Stimulated activated CD8-positive, alpha-beta memory T cell treated with anti-CD3 and anti-CD28 coated beads, Interleukin-15, amount 100 ng/mL, for 1 hour (primary cell): ENCODE measurements at places on chromosomes 4 and X.

DNA sequence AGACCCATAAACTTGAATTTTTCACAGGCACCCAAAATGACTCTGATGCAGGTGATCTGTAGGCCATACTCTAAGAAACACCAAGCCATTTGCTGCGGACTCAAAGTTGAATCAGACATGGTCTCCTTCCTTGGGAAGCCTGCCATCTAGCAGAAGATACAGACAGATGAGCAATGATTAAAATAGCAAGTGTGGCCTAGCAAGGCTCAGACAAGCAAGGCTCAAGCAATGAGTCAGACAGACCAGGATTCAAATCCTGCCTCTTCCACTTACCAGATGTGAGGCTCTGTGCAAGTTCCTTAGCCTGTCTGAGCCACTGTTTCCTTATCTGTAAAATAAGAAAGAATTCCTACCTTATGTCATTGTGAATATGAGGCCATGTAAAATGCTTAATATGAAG, 2.3 kb downstream of the CCDC149 start:
- no peak for DNase-seq

DNA sequence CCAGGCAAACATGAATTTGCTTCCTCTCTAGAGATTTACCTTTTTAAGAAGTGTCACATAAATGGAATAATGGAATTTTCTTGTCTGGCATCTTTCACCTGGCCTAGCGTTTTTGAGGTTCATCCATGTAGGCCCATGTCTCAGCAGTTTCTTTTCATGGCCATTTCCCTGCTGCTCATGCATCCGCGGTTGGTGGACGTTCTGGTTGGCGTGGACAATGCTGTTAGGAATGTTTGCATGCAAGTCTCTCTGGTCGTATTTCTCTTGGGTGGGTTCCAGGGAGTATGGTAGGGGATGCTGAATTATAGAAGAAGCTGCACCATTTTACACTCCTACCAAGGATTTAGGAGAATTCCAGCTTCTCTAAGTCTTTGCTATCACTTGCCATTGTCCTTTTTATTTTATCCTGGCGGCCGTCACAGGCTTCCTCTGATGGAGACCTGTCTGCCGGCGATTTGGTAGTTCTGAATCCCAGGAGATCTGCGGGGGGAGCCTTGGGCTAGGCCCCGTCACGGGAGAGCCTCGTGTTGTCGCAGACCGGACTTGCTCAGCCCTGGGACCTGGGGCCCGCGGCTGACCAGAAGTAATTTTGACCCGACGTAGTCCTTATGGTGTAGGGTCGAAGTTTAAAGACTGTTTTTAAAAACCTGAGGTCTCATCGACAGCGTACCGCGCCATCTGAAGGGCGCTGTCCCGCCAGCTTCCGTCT, 56.9 kb upstream of the TADA2B start:
- DNase-seq = no peak

DNA sequence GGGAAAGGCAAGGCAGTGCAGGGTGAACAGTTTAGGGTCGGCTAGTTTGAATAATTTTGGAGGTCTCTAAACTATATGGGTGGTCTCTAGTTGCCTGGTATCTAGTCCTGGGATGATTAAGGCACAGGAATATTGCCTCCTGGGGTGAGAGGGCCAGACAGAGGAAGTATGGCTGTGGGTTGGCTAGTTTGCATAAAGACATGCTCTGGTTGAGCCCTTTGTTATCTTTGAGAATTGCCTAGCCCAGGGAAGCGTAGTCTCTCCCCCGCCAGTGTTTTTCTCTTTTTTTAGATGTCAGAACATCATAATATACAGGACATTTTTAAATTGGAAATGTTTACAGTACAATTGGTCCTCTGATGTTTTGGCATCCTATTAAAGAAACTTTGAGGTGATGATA, 163.5 kb downstream of the PWWP3B start:
- DNase-seq = no peak

DNA sequence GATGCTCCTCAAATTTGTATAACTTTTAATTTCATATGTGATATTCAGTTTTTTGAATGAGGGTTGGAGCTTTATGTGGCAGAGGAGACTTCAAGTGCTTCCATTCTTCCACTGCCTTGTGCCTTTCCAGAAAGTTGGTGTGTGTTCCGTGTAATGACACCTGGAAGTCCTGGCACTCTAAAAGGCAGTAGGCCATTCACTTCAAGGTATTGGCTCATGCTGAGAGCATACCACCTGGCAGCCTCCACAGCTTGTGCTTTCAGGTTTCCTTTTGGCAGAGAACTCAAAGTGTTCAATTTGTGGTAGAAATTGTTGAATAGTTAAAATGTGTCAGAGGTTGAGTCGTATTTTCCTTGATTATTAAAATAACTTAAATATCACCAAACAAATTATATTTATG, 49.6 kb downstream of the GRIA2 start:
- DNase-seq = no peak

DNA sequence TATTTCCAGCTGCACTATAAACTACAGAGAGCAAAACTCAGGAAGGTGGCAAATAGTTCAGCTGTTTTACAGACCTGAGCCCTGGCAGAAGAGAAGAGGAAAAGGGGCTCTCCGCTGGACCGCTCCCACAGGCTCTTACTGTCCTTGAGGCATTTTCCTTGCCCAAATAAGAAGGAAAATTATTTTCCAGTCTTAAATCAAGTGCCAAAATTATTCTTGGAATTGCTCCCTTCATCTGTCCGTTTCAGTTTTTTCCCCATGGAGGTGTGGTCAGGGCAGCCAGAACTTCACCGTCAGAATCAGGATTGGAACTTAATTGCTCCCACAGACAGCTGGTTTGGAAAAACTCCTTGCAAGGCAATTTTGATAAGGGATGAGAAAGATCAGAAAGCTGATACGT, 35.2 kb upstream of the SPINK2 start:
- no peak for DNase-seq

GRCh38 chrX:86946569-86946968, 571.0 kb upstream of the KLHL4 start:
- DNase-seq = no peak

DNA sequence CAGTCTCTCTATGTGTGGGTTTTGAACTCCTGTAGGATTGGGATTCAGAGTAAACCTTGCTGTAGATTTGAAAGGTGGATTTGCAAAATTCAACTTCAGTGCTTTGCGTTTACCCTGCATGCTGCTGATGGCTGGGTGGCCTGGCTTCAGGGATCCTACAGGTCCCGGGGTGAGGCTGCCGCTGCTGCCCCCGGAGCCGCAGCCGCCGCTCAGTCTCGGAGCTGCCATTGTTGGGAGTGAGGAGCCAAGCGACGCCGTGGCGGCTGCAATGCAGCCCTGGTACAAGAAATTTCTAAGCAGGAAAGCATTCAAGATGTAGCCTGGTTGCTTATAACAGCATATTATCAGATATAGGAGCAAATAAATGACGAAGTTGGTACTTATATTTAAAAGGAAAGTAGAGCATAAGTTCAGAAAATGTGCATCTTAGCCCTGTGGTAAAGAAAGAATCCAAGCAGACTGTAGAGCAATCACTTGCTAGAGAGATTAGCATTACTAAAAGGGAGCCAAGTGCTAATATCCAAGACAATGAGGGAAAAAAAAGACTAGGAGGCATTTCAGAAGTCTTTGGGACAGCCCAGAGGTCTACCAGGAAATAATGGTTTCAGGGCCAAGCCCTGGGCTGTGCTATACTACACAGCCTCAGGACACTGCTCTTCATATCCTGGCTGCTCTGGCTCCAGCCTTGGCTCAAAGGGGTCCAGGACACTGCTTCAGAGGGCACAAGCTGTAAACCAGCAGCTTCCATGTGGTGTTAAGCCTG, 36.9 kb upstream of the CHIC1 start:
- DNase-seq = no peak

- no peak for DNase-seq
Observed at GRCh38 chr4:30386266-30386895, 333.8 kb upstream of the PCDH7 start.

GRCh38 chr4:153257991-153258390, 53.7 kb downstream of the TRIM2 start:
- no peak for DNase-seq

DNA sequence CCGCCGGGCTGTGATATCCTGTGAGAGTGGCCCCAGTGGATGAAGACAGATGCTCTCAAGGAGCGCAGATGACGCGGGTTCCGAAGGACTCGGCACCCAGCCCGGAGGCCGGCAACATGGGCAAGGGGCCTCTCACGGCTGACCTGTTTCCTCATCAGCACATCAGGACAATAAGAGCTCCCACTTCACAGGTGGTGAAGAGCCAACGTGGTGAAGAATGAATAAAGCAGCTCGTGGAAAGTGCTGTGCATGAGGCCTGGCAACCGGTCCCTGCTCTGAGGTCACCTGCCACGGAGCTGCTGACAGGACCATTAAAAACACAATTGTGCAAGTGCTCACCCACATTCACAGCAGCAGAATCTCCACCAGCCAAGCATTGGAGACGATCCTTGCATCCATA, 22.9 kb downstream of the ABLIM2 start:
- no peak for DNase-seq

- no peak for DNase-seq
Observed at GRCh38 chrX:37802028-37802427, 22.2 kb downstream of the CYBB start.

DNA sequence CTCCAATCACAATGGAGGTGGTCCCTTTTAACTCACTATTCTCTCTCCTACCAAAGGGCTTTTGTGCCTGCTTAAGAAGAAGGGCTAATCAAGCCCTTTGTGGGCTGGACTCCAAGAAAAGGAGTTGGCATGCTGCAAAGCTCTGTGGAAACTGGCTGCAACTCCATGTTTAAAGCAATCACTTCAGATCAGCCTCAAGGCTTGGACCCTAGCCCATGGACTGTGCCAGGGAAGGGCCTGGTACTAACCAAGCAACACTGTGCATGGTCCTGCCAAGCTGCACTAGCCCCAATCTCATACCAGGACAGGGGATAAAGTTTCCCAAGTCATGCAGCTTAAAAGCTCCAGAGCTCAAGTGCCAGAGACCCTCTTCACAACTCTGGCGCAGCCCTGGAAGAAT, 86.7 kb downstream of the ATP8A1 start:
- no peak for DNase-seq

GRCh38 chrX:153352858-153353257, 18.9 kb downstream of the ZNF275 start:
- no peak for DNase-seq

DNA sequence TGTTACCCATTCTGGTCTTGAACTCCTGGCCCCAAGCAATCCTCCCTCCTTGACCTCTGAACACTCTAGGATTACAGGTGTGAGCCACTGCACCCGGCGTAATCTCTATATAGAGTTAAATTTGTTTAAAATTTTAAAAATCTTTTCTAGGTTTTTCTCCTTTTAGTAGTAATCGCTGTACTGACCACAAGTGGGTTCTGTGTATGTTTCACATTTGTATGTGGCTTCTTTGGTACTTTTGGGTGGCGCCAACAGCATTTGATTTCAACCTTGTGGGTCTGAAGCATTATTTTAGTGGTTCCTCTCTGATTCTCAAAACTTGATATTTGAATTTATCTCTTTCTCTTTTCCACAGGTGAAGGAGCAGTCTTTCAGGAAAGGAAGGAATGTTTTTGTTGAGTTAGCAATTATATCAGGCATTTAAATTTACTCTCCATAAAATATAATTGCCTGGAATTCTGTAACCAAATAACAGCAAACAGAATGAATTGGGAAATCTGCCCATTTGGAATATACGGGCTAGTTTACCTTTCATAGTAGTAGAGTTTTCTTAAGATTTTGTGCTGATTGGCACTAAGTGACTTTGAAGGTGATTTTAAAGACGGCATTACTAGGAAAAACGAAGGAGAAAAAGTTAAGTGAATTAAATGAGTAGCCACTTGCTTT, 29.5 kb downstream of the ARHGAP10 start:
- no peak for DNase-seq

- no peak for DNase-seq
Observed at GRCh38 chr4:81142744-81143143, 72.3 kb downstream of the PRKG2 start.

GRCh38 chr4:179182741-179183140, 1740.5 kb upstream of the AGA start:
- DNase-seq = no peak

DNA sequence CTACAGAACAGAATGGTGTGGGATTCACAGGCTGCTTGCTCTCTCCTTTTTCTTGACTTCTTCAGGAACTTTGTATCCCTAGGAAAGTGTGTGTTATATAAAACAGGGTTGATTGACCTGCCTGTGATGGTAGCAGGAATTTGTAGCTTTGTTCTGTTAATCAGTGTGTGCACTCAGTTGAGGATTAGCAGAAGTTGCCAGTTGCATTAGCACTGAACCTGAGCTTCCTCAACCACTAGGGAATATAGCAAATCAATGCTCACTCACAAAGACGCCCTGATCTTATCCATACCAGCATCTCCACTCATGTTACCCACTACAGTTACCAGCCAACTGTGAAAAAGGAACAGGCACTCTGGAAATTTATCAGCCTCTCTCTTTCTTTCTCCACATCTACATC, 319.1 kb upstream of the EMCN start:
- DNase-seq = no peak

GRCh38 chr4:6480534-6481088, 8.2 kb upstream of the PPP2R2C start:
- no peak for DNase-seq

GRCh38 chrX:13338996-13339515, 19.2 kb upstream of the ATXN3L start:
- DNase-seq = no peak

- no peak for DNase-seq
Observed at GRCh38 chr4:139312552-139313332, 10.5 kb upstream of the NDUFC1 start.

GRCh38 chr4:186400676-186401075, 134.7 kb downstream of the F11 start:
- no peak for DNase-seq

- DNase-seq = no peak
Observed at GRCh38 chr4:105181259-105181658, 34.6 kb downstream of the TET2 start.

DNA sequence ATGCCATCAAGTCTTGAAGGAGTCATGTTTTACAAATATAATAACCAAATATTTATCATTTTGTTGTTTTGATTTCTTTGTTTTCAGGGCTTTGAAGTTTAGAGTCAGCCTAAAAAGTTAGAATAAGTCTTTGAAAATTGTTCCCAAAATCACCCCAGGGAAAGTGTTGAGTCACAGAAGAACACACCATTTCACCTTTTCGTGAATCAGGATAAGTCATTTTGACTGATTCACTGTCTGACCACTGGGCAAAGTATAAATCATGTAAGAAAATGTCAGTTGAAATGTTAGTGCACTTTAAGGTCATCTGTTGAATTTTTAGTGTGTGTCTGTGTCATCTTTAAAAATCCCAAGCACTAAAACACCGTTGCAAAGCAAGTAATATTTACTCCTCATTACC, 1320.1 kb downstream of the RPA4 start:
- DNase-seq = no peak

- no peak for DNase-seq
Observed at GRCh38 chrX:36388901-36389300, 469.4 kb downstream of the CFAP47 start.
